CD4-positive, alpha-beta T cell (primary cell): ENCODE measurements at places on chromosomes 1 and 21. TPM values are rescaled to one million over a fixed set of nuclear protein-coding genes. Genes with fewer than 3 reads are reported as not detected.

DNA sequence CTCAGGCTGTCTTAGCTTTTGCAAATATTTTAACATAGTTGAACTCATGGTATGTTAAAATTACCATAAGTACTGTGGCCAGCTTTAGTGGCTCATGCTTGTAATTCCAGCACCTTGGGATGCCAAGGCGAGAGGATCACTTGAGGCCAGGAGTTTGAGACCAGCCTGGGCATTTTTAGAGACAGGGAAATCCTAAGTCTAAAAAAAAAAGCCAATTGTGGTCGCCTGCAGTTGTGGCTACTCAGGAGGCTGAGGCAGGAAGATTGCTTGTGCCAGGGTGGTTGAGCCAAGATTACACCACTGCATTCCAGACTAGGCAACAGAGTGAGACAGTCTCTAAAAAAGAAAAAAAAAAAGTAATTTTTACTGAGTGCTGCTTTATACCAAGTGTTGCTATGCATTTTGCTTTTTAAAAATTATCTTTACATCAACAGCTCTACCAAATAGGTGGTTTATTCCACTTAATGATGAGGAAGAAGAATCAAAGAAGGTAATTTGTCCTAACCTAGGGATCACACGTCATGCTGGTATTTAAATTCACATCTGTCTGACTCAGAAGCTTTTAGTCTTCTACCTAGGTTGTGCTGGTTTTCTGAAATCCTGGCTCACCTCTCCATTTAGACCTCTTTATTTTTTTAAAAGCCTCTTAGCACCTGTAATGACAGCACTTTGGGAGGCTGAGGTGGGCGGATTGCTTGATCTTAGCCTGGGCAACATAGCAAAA lies 16.8 kb downstream of the PPP1R12B start:
- no peak overlapping the region for H3K4me3 ChIP-seq
- H3K4me1 ChIP-seq, result no peaks in the 10 kb centered on the region
- H3K27ac ChIP-seq, result no peak overlapping the region
- H3K36me3 ChIP-seq, result no peaks in the 10 kb centered on the region

DNA sequence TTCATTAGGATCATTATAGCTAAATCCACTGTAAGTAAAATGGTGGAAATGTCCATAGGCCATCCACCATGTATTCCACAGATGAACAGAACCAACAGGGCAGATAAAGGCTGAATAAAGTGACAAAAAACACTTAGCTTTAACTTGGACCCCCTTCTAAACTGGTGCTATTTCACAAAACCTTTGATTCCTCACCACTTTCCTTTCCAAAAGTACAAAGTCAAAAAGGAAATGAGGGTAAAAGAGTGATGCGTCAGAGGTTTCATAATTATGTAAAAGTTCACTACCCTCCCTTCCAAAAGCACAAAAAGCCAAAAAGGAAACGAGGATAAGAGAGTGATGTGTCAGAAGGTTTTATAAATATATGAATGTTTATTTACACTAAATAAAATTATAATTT lies 172.2 kb downstream of the TBX15 start:
- no peak for DNase-seq
- H3K36me3 ChIP-seq, result no peaks in the 10 kb centered on the region
- no peak overlapping the region for H3K27ac ChIP-seq

GRCh38 chr1:243315455-243315854 lies 59.6 kb downstream of the SDCCAG8 start:
- no peak for DNase-seq
- no peaks in the 10 kb centered on the region for H3K4me1 ChIP-seq
- H3K4me3 ChIP-seq, result no peak overlapping the region
- no peak overlapping the region for H3K27ac ChIP-seq

DNA sequence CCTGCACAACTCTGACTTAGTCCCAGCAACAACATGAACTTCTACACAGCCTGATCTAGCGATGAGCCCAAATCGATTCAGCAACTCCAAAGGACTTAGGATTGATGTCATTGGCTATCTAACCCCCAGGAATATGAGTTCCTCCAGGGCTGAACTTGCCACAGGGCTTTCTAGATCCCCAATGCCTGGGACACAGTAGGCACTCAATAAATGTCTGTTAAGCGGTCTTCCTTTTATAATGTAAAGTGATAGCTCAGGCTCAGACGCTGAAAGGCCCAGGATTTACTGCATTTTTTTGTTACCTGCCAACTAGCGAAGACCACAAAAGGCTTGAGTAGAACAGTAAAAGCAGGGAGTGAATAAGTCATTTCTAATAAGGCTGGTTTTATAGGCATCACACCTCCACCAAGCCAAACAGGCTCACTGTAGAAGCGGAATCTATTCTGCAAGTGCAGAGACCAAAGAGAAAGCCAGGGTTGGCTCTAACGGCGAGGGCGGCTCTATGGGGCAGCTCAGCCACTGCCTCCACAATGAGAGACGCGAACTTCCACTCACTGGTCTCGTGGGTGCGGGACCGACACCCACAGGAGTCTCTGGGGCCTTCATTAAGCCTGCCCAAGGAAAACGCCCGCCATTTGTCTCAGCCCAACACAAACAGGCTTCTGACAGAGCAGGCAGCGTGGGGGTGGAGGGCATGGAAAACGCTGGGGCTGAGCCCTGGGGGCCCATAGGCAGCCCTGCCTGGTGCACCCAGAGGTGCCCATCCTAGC lies 52.0 kb downstream of the HLCS start:
- no peak for DNase-seq
- H3K27me3 ChIP-seq, result no peaks in the 10 kb centered on the region
- no peak overlapping the region for H3K27ac ChIP-seq
- H3K36me3 ChIP-seq, result no peaks in the 10 kb centered on the region
- no peak overlapping the region for H3K4me3 ChIP-seq
- no peaks in the 10 kb centered on the region for H3K4me1 ChIP-seq

DNA sequence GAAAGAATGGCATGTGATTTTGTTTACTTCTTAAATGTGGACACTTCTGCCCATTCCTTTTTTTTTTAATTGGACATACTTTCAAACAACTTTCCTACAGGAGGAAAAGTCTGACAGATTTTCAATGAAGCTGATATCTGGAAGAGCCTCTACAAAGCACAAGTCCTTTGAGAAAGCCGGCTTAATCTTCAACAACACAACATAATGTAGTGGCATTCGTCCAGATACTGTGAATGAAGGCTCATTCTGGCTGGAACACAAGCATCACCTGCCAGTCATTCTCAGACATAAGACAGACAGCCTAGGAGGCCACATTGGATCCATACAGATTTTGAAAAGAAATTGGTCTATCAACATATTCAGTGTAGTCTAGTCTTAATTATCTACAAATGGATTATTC lies 4.9 kb downstream of the OTUD7B start:
- no peak for DNase-seq
- peaks cover 5% of the 10 kb centered on the region for H3K4me1 ChIP-seq
- H3K27me3 ChIP-seq, result no peaks in the 10 kb centered on the region
- H3K4me3 ChIP-seq, result no peak overlapping the region

GRCh38 chr1:17356387-17357026 lies 15.5 kb upstream of the PADI6 start:
- H3K36me3 ChIP-seq, result no peaks in the 10 kb centered on the region
- no peak for DNase-seq
- H3K27me3 ChIP-seq, result no peaks in the 10 kb centered on the region
- no peak overlapping the region for H3K27ac ChIP-seq
- peaks cover 10% of the 10 kb centered on the region for H3K4me1 ChIP-seq
- peak overlapping the region; percentile 35 for H3K4me3 ChIP-seq

GRCh38 chr1:50978144-50978851 lies 8.3 kb downstream of the CDKN2C start:
- H3K27me3 ChIP-seq, result peaks cover 10% of the 10 kb centered on the region
- no peak overlapping the region for H3K27ac ChIP-seq
- H3K4me3 ChIP-seq, result peak overlapping the region; percentile 73
- peak; percentile 65 for DNase-seq

GRCh38 chr1:94096797-94097549 lies 24.0 kb downstream of the ABCA4 start:
- H3K27ac ChIP-seq, result no peak overlapping the region
- peaks cover 4% of the 10 kb centered on the region for H3K27me3 ChIP-seq
- no peaks in the 10 kb centered on the region for H3K4me1 ChIP-seq
- no peak overlapping the region for H3K4me3 ChIP-seq
- H3K36me3 ChIP-seq, result no peaks in the 10 kb centered on the region
- no peak for DNase-seq

Gene LMX1A
- not detected for total RNA-seq
